Renal cortex interstitium (tissue), 15 donors: ENCODE measurements at places on chromosomes 7 and 10. TPM values are rescaled to one million over a fixed set of nuclear protein-coding genes. Genes with fewer than 3 reads are reported as not detected.
A peak's percentile ranks its signal among the peaks of the same experiment; 100 is the strongest.

- DNase-seq: no peak
These were observed 40.3 kb upstream of the CELF2 start for GRCh38 chr10:10977226-10977956.

GRCh38 chr10:80416479-80417098, 8.2 kb downstream of the PRXL2A start:
- DNase-seq: peak; percentile 62

DNA sequence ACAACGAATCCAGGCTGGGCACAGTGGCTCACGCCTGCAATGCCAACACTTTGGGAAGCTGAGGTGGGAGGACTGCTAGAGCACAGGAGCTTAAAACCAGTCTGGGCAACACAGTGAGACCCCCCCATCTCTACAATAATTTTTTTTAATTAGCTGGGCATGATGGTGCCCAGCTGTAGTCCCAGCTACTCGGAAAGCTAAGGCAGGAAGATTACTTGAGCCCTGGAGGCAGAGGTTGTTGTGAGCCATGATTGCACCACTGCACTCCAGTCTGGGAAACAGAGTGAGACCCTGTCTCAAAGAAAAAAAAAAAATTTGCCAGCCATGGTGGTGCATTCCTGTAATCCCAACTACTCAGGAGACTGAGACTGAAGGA, 396.3 kb downstream of the KCNMA1 start:
- DNase-seq: no peak

DNA sequence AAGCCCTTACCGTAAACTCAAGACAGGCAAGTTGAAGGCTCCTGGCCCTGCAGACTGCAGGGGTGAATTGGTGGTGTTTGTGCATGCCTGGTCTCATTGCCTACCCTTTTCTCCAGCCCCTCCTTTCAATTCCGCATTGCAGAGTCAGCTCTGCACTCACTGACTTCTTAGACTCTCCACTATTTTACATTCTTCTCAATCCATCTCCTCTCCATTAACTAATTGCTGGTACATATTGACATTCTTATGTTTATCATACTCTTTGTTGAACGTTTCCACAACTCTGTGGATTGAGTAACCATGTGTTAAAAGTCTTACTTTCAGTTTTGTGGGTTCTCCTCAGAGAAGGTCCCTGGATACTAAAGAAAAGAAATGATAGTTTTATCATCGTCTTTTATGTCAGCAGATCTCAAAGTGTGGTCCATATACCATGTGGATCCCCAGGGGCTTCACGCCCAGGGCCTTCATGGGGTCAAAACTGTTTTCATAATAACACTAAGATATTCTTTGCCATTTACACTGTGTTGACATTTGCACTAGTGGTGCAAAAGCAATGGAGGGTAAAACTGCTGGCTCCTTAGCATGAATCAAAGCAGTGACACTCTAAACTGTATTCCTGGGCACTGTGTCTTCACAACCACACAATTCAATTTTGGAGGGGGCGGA, 135.4 kb upstream of the FZD1 start:
- DNase-seq: no peak

DNA sequence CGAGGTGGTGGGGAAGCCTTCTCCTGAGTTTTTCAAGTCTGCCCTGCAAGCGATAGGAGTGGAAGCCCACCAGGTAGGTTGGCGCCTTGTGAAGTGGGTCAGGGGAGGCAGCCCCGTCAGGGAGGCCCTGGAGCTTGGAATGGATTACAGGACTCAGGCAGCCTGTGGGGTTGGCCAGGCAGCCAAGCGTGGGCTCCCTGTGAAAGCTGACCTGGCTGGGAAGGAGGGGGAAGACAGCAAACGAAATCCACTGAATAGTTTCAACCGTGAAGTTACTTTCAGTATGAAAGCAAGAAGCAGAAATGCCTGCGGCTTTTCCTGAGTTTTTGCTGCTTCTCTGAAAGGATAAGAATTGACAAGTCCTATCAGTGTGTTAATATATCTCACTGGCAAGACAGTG, 36.4 kb downstream of the LHPP start:
- DNase-seq: peak; percentile 60

GRCh38 chr7:102079140-102080018, 207.3 kb upstream of the SH2B2 start:
- DNase-seq: no peak

The HELLS gene
- polyA plus RNA-seq: 38.5 TPM

The RNF148 gene
- polyA plus RNA-seq: 0.16 TPM
